ENCODE measurements at places on chromosomes 4 and X.

GRCh38 chr4:8080754-8081065 is 77.9 kb downstream of the ABLIM2 start:
- DNase-seq, result peak; percentile 20

DNA sequence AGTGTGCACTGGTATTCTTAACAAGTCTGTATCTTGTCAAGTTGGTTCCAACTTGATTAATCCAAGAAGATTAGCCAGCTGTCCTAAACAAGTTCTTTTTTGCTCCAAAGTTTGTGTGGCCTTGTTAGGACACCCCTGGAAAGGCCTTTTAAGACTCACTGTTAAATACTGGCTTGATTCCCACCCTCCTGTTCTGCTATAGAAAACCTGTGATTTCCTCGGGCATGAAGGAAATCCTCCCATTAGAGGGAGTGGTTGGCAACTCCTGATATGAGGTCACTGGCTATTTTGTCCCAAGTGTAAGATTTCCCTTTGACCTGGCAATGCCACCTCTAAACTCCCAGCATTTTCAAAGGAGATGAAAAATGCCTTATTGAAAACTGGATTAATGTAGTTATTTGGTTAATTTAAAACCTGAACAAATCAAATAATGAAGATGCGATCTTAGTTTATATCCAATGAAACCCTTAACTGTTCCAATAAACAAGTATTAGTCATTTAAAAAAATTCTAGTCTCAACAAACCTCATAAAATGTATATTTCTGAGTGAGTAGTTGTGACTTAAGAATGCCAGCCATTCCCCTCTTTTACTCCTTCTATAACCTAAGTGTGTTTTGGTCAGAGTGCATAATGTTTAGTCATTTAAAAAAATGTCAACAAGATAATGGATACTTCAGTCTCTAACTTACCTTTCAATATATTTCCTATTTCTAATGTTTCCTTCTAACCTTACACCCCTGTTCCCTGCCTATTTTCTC is 94.4 kb downstream of the NPNT start:
- DNase-seq, result no peak

- peak; percentile 88 for DNase-seq
These were observed at the start of gene PABPC5 for GRCh38 chrX:91434351-91435168. Gene PABPC5 (plus strand): TSS chrX:91434839. CDS start chrX:91435578, 739 bp downstream.

DNA sequence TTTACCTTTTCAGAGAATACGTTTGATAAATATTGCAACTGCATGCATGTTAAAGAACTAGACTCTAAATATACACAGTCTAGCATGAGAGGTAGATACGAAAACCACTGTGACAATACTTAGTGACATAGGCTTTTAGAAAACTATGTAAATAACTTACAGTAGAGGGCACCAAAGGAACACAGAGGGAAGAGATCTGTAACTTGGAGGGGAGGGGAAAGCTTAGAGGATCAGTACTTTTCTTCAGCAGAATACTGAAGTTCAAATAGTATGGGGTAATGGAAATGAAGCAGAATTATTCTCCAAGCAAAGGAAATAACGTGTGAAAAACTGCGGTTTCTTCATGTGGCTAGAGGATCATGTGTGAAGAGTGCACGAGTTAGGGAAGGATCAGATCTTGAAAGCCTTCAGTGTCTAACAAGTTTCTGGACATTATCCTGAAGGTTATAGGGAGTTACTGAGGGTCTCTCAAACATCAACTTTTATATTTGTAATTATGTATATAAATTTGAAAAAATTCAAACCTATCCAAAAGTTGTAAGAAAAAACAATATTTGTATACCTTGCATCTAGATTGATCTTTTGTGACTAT is 264.3 kb downstream of the NPFFR2 start:
- peak; percentile 72 for DNase-seq

DNA sequence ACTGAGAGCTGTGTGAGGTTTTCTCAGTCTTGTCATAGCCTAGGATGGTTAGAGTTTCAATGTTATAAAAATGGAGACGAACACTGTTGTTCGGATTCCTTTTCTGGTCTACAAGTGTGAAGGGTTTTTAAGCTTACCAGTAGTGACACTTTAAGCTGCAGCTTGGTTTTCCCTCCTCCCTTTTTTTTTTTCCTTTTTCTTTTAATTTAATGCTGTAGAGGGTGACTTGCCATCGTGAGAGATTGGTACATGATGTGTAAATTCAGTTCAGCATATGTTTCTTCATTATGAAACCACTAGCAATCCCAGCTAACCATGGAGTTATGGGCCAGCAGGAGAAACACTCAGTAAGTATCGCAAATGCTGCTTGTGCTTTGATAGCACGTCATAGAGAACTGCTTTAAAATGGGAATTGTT is 165.0 kb downstream of the RAPGEF2 start:
- peak; percentile 27 for DNase-seq

GRCh38 chr4:124710015-124710741 is 2.4 kb downstream of the ANKRD50 start:
- no peak for DNase-seq

GRCh38 chrX:68429216-68429615 is 4.1 kb downstream of the OPHN1 start:
- DNase-seq, result no peak

- no peak for DNase-seq
These were observed 27.9 kb downstream of the FGF13 start for GRCh38 chrX:138683600-138683999.

GRCh38 chrX:131861088-131861787 is 161.9 kb upstream of the STK26 start:
- DNase-seq, result no peak

- DNase-seq, result no peak
These were observed 155.5 kb upstream of the PRDX4 start for GRCh38 chrX:23511793-23512192.

DNA sequence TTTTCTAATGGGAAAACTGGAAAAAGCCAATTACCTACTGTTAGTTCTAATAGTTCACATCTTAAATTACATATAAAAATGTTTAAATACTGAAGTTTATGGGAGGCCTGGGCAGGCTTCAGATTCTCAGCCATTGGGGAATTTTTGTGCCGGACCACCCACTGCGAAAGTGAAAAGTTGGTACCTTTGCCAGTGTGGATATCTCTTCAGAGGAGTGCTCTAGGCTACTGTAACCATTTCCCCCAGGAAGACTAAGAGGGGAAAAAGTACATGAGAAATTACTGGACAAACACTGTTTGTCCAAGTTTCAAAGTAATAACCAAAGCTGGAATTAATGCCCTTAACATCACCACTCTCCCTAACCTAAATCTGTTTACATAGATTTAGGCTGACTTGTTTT is 20.8 kb downstream of the PITX2 start:
- DNase-seq, result no peak

GRCh38 chr4:7295911-7296660 is 103.7 kb downstream of the SORCS2 start:
- peak; percentile 62 for DNase-seq

- no peak for DNase-seq
These were observed 24.8 kb downstream of the PDGFC start for GRCh38 chr4:156946516-156947424.

GRCh38 chr4:4838936-4839810 is 20.3 kb upstream of the MSX1 start:
- DNase-seq, result peak; percentile 28

GRCh38 chrX:39843318-39843717 is 254.4 kb downstream of the BCOR start:
- no peak for DNase-seq
